ENCODE measurements at places on chromosomes 6 and 20. TPM values are rescaled to one million over a fixed set of nuclear protein-coding genes. Genes with fewer than 3 reads are reported as not detected.
A peak's percentile ranks its signal among the peaks of the same experiment; 100 is the strongest.

Gene EYA4
- 18.7 TPM for total RNA-seq

GRCh38 chr20:58702859-58703648, 10.5 kb downstream of the NPEPL1 start:
- H3K27me3 ChIP-seq, result no peaks in the 10 kb centered on the region
- no peaks in the 10 kb centered on the region for H3K4me1 ChIP-seq
- no peak overlapping the region for H3K27ac ChIP-seq
- H3K4me3 ChIP-seq, result no peak overlapping the region
- no peaks in the 10 kb centered on the region for H3K36me3 ChIP-seq

GRCh38 chr6:28683945-28684538, 158.4 kb downstream of the GPX5 start:
- no peaks in the 10 kb centered on the region for H3K27me3 ChIP-seq
- no peaks in the 10 kb centered on the region for H3K4me1 ChIP-seq
- no peak overlapping the region for H3K4me3 ChIP-seq

Gene PRSS35
- not detected for total RNA-seq

Gene PDCD2
- 66.3 TPM for total RNA-seq

Gene TBXT
- not detected for total RNA-seq

- no peak overlapping the region for H3K4me3 ChIP-seq
- no peaks in the 10 kb centered on the region for H3K36me3 ChIP-seq
- DNase-seq, result no peak
- peaks cover 13% of the 10 kb centered on the region for H3K4me1 ChIP-seq
- H3K27me3 ChIP-seq, result no peaks in the 10 kb centered on the region
- H3K27ac ChIP-seq, result no peak overlapping the region
These were observed 37.9 kb upstream of the CCDC167 start for GRCh38 chr6:37537548-37537947.

DNA sequence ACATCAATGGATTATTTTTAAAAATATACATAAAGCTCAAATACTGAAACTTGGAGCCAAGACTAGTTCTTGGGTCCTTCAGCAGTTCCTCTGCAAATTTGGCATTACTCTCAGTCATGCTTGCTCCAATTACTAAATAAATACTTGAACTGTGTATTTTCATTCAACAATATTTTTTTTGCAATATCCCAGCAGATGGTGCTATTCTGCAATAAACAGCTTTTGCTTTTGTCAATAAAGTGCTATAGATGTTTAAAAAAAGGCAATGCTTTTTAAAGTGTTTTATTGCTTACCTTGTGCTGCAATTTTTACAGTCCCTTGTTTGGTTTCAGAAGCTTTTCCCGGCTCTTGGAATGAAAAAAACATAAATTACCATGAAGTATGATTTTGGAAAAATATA, 243.4 kb downstream of the TRDN start:
- no peak for DNase-seq
- H3K4me1 ChIP-seq, result no peaks in the 10 kb centered on the region
- no peaks in the 10 kb centered on the region for H3K36me3 ChIP-seq
- no peaks in the 10 kb centered on the region for H3K27me3 ChIP-seq

Gene PACSIN1
- 0.74 TPM for total RNA-seq

- H3K4me3 ChIP-seq, result no peak overlapping the region
- no peaks in the 10 kb centered on the region for H3K36me3 ChIP-seq
- H3K27me3 ChIP-seq, result no peaks in the 10 kb centered on the region
- no peak for DNase-seq
- H3K27ac ChIP-seq, result no peak overlapping the region
- no peaks in the 10 kb centered on the region for H3K4me1 ChIP-seq
These were observed 27.9 kb downstream of the SDCBP2 start for GRCh38 chr20:1301031-1301529.

DNA sequence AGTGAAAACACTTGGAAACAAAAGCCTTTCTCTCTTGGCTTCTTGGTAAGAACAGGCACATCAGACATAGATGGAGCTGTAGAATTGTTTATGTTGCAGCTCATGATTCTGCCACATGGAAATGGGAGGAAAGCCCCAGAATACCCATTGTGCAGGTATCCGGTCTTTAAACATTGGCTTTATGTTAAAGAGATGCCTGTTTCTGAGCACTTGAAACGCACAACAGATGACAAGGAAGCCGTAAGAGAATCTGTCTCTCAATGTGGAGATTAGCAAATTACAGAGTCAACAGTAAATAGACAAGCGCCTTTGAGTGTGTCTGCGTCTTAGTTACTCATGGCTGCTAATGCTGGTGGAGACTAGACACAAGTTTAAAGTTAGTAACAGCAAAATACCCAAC, 10.5 kb downstream of the TNFAIP3 start:
- no peaks in the 10 kb centered on the region for H3K27me3 ChIP-seq
- DNase-seq, result no peak
- peak overlapping the region; percentile 12 for H3K27ac ChIP-seq

DNA sequence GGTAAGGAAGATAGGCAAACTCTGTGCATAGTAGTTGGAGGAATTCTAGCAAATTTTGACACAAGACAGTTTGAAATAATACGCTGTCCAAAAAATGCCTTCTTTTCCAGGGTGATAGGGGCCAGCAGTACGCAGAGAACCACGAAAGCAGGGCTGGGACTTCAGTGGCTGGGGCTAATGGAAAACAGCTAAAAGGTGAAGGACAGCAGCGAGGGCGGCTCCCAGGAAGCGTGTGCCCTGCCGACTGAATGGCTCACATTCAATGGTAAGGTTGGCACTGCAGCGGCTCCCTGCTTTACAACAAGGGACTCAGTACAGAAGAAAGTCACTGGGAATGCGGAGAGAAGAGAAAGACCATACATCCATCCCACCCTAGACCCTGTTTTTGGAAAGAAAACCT, 131.1 kb downstream of the MYLK4 start:
- no peak for DNase-seq
- no peak overlapping the region for H3K4me3 ChIP-seq
- no peak overlapping the region for H3K27ac ChIP-seq
- no peaks in the 10 kb centered on the region for H3K36me3 ChIP-seq
- no peaks in the 10 kb centered on the region for H3K27me3 ChIP-seq

GRCh38 chr6:41489120-41489851, 56.9 kb upstream of the FOXP4 start:
- no peak overlapping the region for H3K27ac ChIP-seq
- no peaks in the 10 kb centered on the region for H3K27me3 ChIP-seq
- no peak for DNase-seq
- H3K4me3 ChIP-seq, result no peak overlapping the region
- no peaks in the 10 kb centered on the region for H3K36me3 ChIP-seq
- H3K4me1 ChIP-seq, result peaks cover 22% of the 10 kb centered on the region

Gene THBD
- total RNA-seq, result 76.9 TPM

GRCh38 chr20:47655635-47656034, 129.6 kb downstream of the SULF2 start:
- no peak for DNase-seq
- no peaks in the 10 kb centered on the region for H3K4me1 ChIP-seq
- no peak overlapping the region for H3K4me3 ChIP-seq
- peaks cover 74% of the 10 kb centered on the region for H3K36me3 ChIP-seq
- H3K27me3 ChIP-seq, result no peaks in the 10 kb centered on the region

Gene FAM217A
- not detected for total RNA-seq

GRCh38 chr6:36079601-36080000, 50.7 kb upstream of the MAPK13 start:
- DNase-seq, result no peak
- H3K27me3 ChIP-seq, result no peaks in the 10 kb centered on the region
- H3K27ac ChIP-seq, result no peak overlapping the region
- peaks cover 7% of the 10 kb centered on the region for H3K4me1 ChIP-seq
- no peaks in the 10 kb centered on the region for H3K36me3 ChIP-seq

Gene OPRM1
- 0.98 TPM for total RNA-seq

DNA sequence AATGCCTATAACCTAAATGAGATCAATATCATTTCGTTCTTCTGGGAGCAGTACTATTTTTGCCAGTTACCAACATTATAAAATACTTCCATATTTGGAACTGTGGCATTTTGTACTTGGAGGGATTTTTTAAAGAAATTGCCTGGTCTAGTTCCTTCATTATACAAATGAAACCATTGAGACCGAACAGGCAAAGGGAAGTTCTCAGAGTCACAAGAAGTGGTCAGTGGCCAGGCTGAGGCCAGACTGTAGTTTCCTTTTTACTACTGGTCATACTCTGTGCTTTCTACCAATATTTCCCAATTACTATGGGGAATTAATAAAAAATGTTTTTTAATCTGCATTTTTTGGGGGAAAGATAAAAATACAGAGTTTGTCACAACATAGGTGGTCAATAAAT, 332.0 kb downstream of the NRN1 start:
- no peak overlapping the region for H3K27ac ChIP-seq
- no peak overlapping the region for H3K4me3 ChIP-seq
- H3K4me1 ChIP-seq, result peaks cover 33% of the 10 kb centered on the region
- H3K36me3 ChIP-seq, result no peaks in the 10 kb centered on the region

Gene DNAAF9
- total RNA-seq, result 18.4 TPM

- no peak overlapping the region for H3K27ac ChIP-seq
- no peak for DNase-seq
- H3K36me3 ChIP-seq, result no peaks in the 10 kb centered on the region
- H3K27me3 ChIP-seq, result no peaks in the 10 kb centered on the region
These were observed 50.4 kb downstream of the PHACTR1 start for GRCh38 chr6:12767016-12767415.

Gene SCRT2
- total RNA-seq, result not detected

Gene ZNF334
- total RNA-seq, result 5.4 TPM

Gene HTR1E
- not detected for total RNA-seq

GRCh38 chr6:89708316-89708715, 69.8 kb upstream of the LYRM2 start:
- H3K27ac ChIP-seq, result no peak overlapping the region
- DNase-seq, result no peak
- no peaks in the 10 kb centered on the region for H3K27me3 ChIP-seq

- no peaks in the 10 kb centered on the region for H3K27me3 ChIP-seq
- no peak overlapping the region for H3K4me3 ChIP-seq
- peak overlapping the region; percentile 62 for H3K27ac ChIP-seq
- H3K4me1 ChIP-seq, result peaks cover 26% of the 10 kb centered on the region
These were observed 98.3 kb downstream of the SASH1 start for GRCh38 chr6:148440877-148441453.

DNA sequence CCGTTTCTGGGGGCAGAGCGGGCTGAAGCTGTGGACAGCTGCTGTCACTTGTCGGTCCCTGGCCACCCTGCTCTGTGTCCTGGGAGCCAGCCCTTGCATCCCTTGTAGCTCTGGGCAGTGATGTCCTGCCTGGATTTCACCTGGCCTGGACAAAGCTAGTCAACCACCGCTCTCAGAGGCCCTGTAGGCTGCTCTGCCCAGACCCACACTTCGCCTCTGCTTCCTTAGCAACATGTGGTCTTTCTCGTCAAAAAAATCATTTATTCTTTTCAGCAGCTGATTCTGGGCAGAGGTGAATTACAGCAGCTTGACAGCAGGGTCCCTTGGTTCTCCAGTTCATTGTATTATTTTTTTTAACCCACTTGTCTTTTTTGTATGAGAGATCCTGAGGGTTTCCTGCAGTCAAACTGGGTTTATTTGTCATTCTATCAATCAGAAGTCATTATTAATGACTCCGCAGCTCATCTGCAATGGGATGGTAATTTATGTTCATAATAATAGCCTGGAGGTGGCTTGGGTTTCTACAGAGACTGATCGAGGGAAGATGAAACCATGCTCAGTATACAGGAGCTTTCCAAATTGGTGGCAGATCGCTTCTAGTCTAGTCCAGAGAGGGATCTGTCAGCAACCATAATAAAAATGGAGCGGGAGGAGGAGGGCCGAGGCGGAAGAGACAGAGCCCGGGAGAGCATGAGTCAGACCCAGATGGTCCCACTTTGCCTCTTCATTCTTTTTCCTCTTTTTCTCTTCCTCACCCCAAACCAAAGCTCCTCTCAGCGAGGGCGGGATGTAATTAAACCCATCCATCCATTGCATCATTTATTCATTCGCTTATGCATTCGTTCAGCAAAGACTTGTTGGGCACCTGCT, 22.4 kb downstream of the EDN3 start:
- no peak overlapping the region for H3K27ac ChIP-seq
- no peak for DNase-seq
- no peak overlapping the region for H3K4me3 ChIP-seq
- H3K4me1 ChIP-seq, result peaks cover 20% of the 10 kb centered on the region
- no peaks in the 10 kb centered on the region for H3K27me3 ChIP-seq
- H3K36me3 ChIP-seq, result peaks cover 10% of the 10 kb centered on the region

DNA sequence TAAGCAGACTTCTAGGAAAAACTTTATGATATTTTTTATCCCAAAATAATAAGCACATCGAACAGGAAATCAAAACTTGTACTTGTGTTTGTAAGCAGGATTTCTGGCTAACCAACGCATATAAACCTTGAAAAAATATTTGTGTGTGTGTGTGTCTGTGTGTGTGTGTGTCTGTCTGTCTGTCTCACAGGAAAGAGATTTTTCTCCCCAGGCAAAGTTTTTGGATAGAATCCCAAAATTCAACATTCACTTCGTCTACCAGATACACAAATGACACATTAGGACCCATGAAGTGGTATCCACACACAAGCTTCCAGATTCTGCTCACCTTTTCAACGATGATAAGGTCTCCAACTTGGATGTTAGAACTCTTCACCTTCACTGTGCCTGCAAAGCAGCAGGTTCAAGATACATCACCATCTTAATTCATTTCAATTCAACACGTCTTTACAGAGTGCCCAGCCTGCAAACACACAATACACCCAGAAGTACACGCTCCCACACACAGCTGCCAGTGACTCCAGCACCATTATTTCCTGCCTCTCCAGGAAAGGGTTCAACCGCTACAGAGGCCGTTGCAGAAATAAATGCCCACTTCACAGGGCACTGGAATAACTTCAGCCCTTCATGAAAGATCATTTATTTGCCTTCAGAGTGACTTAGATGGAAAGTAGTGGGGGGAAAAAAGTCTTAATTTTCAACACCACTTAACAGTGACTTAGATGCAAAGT, 70.9 kb downstream of the ATP9A start:
- H3K27ac ChIP-seq, result no peak overlapping the region
- no peaks in the 10 kb centered on the region for H3K36me3 ChIP-seq
- H3K27me3 ChIP-seq, result no peaks in the 10 kb centered on the region
- DNase-seq, result no peak
- peaks cover 15% of the 10 kb centered on the region for H3K4me1 ChIP-seq
- no peak overlapping the region for H3K4me3 ChIP-seq

Gene SLC52A3
- 1.7 TPM for total RNA-seq

Gene ID4
- 27.7 TPM for total RNA-seq

Gene PRICKLE4
- total RNA-seq, result 10.1 TPM

GRCh38 chr6:24755279-24755678, 19.5 kb upstream of the GMNN start:
- H3K27me3 ChIP-seq, result no peaks in the 10 kb centered on the region
- no peak overlapping the region for H3K4me3 ChIP-seq
- H3K4me1 ChIP-seq, result no peaks in the 10 kb centered on the region
- no peaks in the 10 kb centered on the region for H3K36me3 ChIP-seq
- no peak for DNase-seq
- H3K27ac ChIP-seq, result no peak overlapping the region

GRCh38 chr6:101607111-101607690, 213.7 kb downstream of the GRIK2 start:
- no peaks in the 10 kb centered on the region for H3K36me3 ChIP-seq
- H3K4me3 ChIP-seq, result no peak overlapping the region
- DNase-seq, result no peak

Gene GABRR2
- 1.5 TPM for total RNA-seq

Gene BNIP5
- total RNA-seq, result not detected

Gene CDH26
- total RNA-seq, result 6.6 TPM

DNA sequence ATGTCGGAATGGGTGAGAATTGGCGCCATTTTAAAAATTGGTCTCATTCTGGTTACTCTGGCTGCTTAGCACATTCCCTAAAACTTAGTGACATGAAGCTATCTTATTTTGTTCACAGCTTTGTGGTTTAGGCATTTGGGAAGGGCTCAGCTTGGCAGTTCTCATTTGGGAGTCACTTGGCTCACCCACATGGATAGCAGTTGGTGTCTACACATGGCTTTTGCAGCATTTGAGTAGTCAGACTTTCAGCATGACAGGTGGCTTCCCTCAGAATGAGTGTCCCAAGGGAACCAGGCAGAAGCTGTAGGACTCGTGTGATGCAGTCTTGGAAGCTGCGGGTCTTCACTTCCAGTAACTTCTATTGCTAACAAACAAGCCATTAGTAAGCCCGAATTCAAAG, 64.6 kb downstream of the UST start:
- peaks cover 13% of the 10 kb centered on the region for H3K4me1 ChIP-seq
- no peak for DNase-seq
- no peaks in the 10 kb centered on the region for H3K36me3 ChIP-seq
- H3K27ac ChIP-seq, result no peak overlapping the region
